ENCODE measurements at places on chromosomes 12 and 14. TPM values are rescaled to one million over a fixed set of nuclear protein-coding genes. Genes with fewer than 3 reads are reported as not detected.

Gene KRT77
- 110 TPM for total RNA-seq

Gene RNASE4
- 31.1 TPM for total RNA-seq

Gene ALG10
- 14.1 TPM for total RNA-seq

Gene DAAM1
- 75.2 TPM for total RNA-seq

Gene AGAP2
- 1.1 TPM for total RNA-seq

Gene INHBC
- not detected for total RNA-seq

Gene FAM181A
- total RNA-seq, result not detected

Gene OR4E2
- total RNA-seq, result not detected

Gene NOS1
- 1.7 TPM for total RNA-seq

Gene RTN1
- total RNA-seq, result 6.1 TPM

Gene TUNAR
- total RNA-seq, result not detected

Gene KLRK1
- total RNA-seq, result 0.69 TPM

Gene FBLN5
- 46.5 TPM for total RNA-seq

Gene VRTN
- total RNA-seq, result 0.20 TPM

Gene RDH12
- total RNA-seq, result 21.7 TPM

Gene ADAM21
- total RNA-seq, result 0.10 TPM

Gene RPL10L
- not detected for total RNA-seq

Gene KRT8
- total RNA-seq, result 16.2 TPM

Gene PIWIL1
- total RNA-seq, result 0.10 TPM

Gene PRR4
- 1.6 TPM for total RNA-seq

Gene ACSM4
- total RNA-seq, result not detected
